Activated naive CD4-positive, alpha-beta T cell (primary cell): ENCODE measurements at places on chromosomes 3 and 15.

DNA sequence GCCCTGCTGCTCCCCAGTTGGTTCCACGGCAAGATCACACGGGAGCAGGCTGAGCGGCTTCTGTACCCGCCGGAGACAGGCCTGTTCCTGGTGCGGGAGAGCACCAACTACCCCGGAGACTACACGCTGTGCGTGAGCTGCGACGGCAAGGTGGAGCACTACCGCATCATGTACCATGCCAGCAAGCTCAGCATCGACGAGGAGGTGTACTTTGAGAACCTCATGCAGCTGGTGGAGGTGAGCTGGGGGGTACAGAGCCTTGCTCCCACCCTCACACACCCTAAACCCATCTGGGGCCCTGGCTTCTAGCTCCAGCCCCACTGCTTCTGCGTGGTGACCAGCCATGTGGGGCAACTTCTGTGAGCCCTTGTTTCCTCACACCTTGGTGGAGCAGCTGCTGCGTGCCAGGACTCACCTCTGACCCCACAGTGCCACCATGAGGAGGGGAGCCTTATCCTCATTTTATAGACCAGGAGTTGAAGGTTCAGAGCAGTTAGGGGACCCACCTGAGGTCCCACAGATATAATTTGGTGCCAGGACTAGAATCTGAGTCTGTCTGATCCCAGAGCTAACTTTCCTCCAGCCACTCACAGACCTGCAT is 13.3 kb upstream of the LMAN1L start:
- DNase-seq, result no peak

DNA sequence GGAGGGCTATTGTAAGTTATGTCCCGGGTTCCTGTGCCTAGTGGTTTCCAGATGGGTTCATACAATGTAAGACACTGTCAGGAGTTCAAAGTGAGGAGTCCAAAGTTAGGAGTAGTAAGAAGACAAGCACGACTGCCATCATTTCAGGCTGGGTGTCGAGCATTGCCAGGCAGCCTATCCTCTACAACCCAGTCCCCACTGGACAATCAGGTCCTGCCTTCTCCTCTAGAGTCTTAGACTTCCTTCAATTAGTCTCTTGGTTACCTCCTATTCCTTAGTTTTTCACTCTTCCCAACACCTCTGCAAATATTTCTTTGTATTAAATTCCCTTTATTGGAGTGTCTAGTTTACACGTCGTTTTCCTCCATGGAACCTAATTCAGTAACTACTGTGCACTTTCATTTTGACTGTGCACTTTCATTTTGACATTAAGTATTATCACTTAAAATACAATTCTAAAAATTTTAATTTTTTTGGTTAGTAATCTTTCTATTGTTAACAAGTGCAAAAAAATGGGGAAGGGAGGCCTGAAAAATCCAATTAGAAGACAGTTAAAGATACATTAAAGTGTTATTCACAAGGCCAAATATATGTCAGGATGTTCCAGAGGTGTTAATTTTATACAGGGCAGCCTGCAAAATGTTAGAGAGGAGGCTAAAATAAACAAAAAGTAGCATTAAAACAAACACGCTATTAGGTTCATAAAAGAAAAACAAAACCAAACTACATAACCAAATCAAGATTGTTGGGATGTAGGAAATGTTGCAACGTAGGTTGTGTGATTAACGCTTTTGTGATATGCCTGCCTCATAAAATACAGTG is 155.3 kb downstream of the TBL1XR1 start:
- DNase-seq, result no peak

DNA sequence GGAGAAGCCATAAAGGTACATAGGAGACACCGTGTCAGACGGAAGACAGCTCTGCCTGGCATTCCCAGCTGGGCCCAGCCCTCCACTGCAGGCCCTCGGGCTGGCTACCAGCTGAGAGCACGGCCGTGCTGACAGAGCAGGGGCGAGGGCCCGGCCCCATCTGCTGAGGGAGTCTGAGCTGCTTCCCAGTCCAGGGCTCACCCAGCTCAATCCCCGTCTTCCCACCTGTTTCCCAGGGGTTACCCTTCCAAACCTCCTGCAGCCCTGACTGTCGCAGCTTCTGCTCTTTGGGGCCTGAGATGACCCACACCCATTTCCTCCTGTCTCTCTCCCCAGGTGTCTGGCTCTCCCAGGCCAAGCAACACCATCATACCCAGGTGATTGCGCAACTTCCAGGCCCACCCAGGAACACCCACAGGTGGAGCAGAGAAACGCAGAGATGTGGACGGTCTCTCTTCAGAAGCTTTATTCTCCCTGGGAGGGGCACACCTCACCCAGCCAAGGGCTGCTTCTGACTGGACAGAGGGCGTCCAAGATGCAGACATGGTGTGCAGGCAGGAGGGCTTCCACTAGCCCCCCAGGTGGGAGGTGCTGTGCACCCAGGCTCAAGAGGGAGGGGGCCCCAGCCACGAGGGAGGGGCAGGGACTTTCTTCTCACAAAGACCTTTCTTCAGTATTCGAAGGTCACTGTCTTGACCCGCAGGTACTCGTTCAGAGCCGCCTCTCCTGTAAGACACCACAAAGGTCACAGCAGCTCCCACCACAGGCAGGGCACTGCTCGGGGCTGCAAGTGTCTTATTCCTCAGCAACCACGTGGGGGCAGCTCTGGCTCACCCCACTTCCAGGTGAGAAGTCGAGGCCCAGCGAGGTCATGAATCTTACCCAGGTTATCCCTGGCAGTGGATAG is 19.4 kb upstream of the SLC41A3 start:
- no peak for DNase-seq

GRCh38 chr3:89067736-89068135 is 39.7 kb upstream of the EPHA3 start:
- no peak for DNase-seq

DNA sequence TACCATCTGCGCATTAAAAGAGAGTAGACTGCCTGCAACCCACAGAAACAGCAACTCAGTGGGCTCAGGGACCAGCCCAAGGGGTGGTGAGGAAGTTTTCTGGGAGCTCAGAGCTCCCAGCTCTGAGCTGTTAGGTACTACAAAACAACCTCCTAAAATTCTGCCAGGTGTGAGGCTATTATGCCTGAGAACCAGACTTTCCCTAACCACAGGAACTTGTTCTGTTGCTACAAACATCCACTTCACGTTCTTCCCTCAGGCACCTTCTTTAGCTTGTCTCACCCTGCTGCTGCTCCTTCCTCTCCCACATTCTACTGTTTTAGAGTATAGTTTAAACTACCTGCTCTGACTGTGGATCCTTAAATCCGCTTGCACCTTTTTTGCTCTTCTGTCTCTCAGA is 399.4 kb downstream of the ROBO1 start:
- DNase-seq, result no peak

DNA sequence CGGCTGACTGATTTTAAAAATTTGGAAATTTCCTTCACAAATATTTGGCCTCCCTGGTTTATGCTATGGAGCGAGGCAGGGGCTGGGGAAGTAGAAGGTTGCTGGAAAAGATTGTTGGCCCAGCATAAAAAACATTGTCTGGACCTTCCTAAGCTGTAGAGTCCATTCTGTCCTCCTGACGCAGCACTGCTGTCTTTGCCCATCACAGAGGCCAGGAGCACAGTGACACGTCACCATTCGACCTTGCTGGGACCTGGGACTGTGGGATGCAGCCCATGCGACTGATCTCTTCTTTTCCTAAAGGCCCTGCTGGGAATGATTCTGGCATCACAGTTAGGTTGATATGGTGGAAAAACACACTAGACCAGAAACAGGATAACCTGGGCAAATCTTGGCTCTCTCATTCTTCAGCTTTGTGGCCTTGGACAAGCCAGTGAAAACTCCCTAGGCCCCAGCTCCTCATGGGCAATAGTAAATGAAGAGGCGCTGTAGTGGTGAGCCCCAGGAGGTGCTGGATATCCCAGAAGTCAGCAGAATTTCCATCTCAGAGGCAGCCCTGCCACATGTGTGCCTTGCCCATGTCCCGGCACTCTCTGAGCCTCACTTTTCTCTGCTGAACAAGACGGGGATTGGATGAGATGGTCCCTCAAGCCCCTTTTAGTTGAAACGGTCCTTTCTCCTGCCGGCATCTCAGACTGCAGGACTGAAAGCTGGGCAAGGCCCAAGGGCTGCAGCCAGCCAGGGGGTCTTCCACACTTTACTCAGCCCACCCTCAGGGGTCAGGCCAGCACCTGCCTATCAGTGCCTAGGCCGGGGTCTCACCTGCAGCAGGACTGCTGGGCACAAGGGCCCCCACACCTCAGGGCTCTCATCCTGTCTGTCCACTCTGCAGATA is 69.6 kb downstream of the SENP2 start:
- no peak for DNase-seq

- DNase-seq, result no peak
Observed at GRCh38 chr3:51947215-51947900, 5.2 kb downstream of the PARP3 start.

- DNase-seq, result no peak
Observed at GRCh38 chr3:173529062-173529711, 131.6 kb downstream of the NLGN1 start.

- DNase-seq, result no peak
Observed at GRCh38 chr15:29934251-29934650, 112.0 kb upstream of the TJP1 start.

- DNase-seq, result peak; percentile 30
Observed at GRCh38 chr15:70098461-70099166, 897 bp upstream of the TLE3 start.

- DNase-seq, result no peak
Observed at GRCh38 chr3:44764248-44764647, 2.7 kb downstream of the KIF15 start.

DNA sequence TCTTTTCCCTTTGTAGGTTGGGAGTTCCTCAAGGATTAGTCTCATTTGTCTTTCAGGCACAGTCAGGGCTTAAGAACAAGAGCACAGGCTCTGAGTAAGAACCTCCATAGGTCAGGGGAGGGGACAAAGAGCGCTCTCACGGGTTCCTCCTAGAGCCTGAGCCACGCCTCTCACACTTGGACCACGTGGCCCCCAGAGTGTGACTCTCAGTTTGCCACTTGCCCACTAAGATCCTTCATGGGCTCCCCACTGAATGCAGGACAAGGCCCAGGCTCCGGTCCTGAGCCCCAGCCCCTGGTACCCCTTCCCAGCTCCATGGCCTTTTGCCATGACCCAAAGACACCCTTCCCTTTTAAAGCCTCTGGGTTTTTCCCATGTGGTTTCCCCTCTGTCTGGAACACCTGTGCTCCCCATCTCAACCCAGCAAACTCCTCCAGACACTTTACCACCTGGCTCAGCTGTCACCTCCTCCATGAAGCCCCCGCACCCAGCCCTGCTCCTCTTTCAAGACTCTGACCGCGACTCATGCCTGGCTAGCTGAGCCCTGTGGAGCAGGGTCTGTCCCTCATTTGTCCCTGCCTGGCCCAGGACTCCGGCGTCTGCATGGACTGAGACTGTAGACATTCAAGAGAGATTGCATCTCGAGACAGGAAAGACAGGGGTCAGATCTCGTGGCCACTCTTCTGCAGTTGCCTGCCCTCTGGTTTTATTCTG is 32.7 kb downstream of the IQSEC1 start:
- DNase-seq, result no peak

- DNase-seq, result no peak
Observed at GRCh38 chr3:151351219-151351618, 21.9 kb upstream of the P2RY13 start.

DNA sequence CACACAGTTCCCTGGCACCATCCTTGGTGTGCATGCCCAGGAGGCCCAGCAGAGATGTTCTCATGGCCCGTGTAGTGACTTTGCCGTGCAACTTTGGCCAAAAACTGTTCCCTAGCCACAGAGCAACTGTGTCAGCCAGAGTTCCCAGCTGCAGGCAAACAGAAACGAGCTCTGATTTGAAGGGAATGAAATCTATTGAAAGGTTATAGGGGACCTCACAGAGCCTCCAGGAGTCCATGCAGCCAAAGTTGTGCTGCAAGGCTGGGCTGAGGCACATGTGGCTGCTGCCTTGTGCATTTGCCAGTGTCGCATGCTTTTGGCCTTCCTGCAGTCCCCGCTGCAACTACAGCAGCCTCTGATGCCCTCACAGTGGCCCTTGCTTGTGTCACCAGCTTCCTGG is 70.5 kb downstream of the PLXNA1 start:
- DNase-seq, result no peak

DNA sequence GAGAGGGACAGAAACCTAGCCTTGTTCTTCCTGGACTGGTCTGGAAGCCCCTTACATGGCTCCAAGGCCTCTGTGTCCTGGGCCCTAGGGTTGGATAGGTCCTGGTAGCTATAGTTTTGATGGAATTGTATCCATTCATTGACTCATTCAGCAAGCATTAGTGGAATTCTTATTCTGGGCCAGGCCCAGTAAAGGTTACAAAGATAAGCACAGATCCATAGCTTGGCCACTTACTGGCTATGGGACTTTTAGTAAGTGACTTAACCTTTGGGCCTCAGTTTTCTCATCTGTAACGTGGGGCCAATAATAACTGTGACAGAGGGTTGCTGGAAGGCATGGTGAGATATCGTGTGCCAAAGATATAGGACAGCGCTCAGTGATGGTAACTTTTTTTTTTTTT is 13.6 kb upstream of the DAG1 start:
- no peak for DNase-seq

GRCh38 chr3:16076564-16076963 is 97.9 kb upstream of the GALNT15 start:
- no peak for DNase-seq

DNA sequence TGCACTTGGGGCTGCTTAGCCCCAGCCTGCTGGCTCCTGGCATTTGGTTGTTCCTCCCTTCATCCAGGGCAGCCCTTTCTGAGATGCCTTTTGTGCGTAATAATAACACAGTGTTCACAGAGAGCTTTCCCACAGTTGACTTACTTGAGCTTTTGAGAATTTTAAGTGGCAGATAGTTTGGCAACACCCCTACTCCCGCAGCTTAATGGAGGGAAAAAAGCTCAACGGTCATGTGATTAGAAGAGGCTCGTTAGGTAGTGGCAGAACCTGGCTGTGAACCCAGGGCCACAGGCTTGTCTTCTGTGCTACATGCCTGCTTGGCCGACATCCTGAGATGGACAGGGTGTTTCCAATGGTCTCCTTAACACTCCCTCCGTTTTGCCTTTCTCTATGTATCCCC is 4.7 kb downstream of the KBTBD13 start:
- DNase-seq, result no peak

- DNase-seq, result no peak
Observed at GRCh38 chr3:107634099-107634489, 111.3 kb downstream of the BBX start.

- DNase-seq, result no peak
Observed at GRCh38 chr3:109057056-109057455, 60.9 kb downstream of the MORC1 start.

- no peak for DNase-seq
Observed at GRCh38 chr3:60847791-60848190, 403.5 kb downstream of the FHIT start.

DNA sequence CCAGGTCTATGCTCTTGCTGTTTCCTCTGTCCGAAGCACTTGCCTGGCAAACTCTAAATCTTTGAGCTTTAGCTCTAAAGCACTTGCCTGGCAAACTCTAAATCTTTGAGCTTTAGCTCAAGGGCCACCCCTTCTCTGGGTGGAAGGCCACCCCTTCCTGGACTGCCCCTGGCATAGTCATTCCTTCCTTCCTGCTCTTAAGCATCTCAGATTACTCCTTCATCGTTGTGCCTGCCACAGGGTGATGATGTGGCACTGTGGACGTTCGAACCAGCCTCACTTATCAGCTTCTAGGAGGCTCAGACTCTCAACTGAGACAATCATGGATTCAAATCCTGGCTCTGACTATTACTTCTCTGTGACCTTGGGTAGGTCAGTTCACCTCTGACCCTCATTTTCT is 10.5 kb upstream of the CRABP1 start:
- DNase-seq, result no peak
